ENCODE measurements at places on chromosomes 5 and 9. TPM values are rescaled to one million over a fixed set of nuclear protein-coding genes. Genes with fewer than 3 reads are reported as not detected.

GRCh38 chr5:38494763-38495162 lies 61.7 kb downstream of the LIFR start:
- no peak for DNase-seq

DNA sequence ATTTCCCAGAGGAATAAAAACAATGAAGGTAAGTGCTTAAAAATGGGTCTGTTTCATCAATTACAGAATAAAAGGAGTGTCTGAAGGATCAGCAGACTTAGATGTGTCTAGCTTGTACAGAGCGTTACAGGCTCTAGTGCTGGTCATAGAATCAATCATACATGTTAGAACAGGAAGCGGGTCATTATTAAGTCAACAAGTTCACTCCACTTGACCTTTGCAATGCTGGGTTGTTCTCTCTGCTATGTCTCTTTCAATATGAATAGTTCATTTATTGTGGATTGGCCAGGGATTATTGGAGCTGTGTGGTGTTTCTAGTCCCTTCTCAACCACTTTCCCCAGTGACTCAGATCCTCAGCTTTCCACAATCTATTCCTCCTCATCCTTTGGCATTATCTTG lies 20.7 kb upstream of the EGFLAM start:
- no peak for DNase-seq

DNA sequence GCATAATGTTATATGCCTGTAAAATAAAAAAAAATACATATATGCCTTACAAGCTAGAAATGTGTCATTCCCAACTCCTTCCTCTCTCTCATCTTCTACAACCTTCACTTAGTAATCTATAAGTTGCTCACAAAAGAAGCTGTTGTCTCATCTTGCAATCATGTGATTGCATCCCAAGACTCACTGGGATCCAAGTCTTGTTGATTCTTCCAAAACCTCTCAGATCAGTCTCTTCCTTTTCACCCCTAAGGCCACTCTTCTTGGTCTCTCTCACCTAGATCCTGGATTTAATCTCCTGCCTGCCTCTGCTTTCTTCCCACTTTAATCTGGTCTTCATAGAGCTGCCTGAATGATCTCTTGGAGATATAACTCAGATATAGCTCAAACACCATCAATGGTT lies 261.1 kb upstream of the NR4A3 start:
- DNase-seq: no peak

CLIC3 gene
- 3.9 TPM for polyA plus RNA-seq

GRCh38 chr5:71907608-71908145 lies 188.6 kb downstream of the CARTPT start:
- DNase-seq: no peak

- no peak for DNase-seq
These were observed 60.1 kb downstream of the GADD45G start for GRCh38 chr9:89664896-89665329.

GRCh38 chr5:5344051-5344571 lies 78.4 kb upstream of the ICE1 start:
- DNase-seq: no peak

MYMK gene
- polyA plus RNA-seq: not detected

OR1Q1 gene
- 1.1 TPM for polyA plus RNA-seq

GRCh38 chr5:73617510-73618279 lies 8.3 kb upstream of the ARHGEF28 start:
- no peak for DNase-seq

GRCh38 chr5:177303925-177304391 lies 359 bp downstream of the PRELID1 start:
- DNase-seq: no peak

ALDOB gene
- polyA plus RNA-seq: not detected

DNA sequence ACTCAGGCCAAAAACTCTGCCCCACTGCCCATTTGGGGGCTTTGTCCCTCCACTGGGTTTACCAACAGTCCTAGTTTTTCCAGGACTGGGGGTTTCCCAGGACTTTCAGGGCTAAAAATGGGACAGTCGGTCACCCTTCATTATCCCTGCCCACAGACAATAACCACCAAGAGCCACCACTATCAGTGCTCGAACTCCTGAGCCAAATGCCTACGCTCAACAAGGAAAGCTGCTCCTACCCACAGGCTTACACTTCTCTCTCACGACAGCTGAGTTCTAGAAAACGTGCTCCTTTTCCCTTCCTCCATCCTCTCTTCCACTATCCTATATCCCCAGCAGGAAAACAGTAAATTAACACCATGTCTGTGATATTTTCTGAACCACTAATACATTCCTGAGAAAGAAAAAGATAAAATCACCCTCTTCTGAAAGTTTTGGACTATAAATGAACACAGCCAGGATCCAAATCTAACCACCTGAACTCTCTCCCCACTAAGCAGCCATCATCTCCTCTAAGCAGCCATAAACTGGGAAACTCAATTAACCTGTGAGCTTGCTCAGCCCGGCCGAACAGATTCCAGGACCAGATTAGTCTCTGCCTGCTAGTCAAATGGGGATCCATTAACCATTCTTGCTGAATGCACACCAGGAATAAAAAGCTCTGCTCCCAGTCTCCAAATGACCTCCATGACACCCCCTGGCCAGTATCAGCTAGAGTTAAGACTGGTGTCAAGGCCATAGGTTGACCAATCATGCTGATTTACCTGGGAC lies 41.8 kb downstream of the KLHL3 start:
- no peak for DNase-seq

- DNase-seq: no peak
These were observed 1.6 kb upstream of the SET start for GRCh38 chr9:128687453-128687852.

DNA sequence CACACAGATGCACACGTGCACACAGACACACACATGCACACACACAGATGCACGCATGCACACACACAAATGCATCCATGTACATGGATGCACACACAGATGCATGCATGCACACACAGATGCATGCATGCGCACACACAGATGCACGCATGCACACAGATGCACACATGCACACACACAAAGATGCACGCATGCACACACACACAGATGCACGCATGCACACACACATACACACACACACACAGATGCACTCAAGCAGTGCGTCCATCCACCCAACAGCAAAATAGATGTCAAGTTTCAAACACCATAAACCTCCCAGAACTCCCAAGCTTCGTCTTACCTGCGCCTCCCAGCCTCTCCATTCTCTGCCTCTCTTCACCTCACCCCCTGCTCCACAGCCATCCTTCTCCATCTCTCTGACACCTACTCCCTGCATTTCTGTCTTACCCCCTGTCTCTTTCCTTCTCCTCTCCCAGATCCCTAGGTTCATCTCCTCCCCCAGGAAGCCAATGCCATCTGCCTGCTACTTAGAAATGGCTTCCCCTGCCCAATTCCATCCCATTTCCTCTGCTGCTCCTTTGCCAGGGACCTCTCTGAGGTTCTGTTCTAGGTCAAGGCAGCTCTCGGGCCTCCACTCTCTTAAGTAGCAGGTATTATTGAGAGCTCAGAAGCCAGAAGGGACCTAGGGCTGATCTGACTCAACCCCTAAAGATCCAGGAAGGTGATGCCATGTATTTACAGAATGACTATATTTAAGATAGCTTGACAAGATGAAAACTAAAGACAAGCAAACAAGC lies 297.2 kb downstream of the MED10 start:
- no peak for DNase-seq

GRCh38 chr5:154485096-154485491 lies 7.1 kb upstream of the HAND1 start:
- DNase-seq: no peak

GRCh38 chr5:169272111-169272510 lies 28.8 kb downstream of the SLIT3 start:
- DNase-seq: no peak

- DNase-seq: peak; percentile 22
These were observed 51.1 kb downstream of the NUDT12 start for GRCh38 chr5:103511554-103511885.

HRH2 gene
- polyA plus RNA-seq: not detected

Data from BJ (cell line).